Activated T-helper 17 cell treated with anti-CD3 and anti-CD28 coated beads, Interleukin-2, amount 50 U/mL, for 72 hours (primary cell): ENCODE measurements at places on chromosomes 3 and 15. TPM values are rescaled to one million over a fixed set of nuclear protein-coding genes. Genes with fewer than 3 reads are reported as not detected.

Gene GPR27
- 2.5 TPM for total RNA-seq

Gene GPR176
- total RNA-seq, result 0.09 TPM

Gene CCRL2
- total RNA-seq, result 2.1 TPM

- peak; percentile 69 for ATAC-seq
These were observed 15.6 kb downstream of the CHST2 start for GRCh38 chr3:143135150-143135549.

DNA sequence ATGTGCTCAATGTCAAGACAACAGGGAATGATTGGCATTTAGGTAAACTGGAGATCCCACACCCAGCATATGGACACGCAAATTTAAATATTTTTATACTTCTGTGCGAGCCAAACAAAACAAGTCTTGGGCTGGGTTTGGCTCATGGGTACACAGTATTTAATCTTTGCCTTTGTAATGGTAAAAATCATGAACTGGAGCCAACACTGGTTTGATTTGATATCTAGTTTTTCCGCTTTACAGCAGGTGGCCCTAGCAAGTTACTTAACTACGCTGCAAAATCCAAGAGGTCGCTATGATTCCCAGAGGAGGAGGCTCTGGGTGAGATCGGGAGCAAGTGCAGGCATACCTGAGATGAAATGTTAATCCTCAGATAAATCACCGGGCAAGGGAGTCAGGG, 207.9 kb upstream of the SATB1 start:
- no peak for ATAC-seq

GRCh38 chr3:58006661-58007060, 1.6 kb upstream of the FLNB start:
- ATAC-seq, result no peak

DNA sequence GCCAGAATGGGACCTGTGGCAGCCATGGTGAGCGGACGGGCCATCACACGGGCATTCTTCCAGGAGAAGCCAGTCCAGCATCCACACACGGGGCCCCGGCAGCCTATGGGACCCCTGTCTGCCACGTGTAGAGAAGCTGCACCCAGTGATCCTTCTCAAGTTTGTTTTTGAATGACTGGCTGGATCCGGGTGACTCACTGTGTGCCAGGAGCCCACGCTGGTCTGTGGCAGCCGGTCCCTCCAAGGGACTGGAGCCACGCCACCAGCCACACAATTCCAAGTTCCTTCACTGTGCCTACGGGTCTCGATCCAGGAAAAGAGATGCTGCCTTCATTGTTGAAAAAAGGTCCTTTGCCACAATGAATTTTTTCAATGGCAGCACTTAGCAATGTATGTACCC, 58.1 kb downstream of the ATP10A start:
- no peak for ATAC-seq

DNA sequence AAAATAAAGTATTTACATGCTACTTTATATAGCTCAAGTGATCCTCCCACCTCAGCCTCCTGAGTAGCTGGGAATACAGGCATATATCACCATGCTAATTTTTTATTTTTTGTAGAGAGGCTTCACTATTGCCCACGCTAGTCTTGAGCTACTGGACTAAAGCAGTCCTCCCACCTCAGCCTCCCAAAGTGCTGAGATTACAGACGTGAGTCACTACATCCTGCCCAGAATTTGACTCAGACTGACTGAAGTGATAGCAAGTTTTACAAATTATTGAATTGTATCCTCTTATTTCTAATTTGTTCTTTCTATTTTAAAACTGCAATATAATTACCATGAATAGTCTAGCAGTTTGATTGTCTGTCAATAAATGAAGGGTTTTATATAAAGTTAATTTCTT, 210.3 kb upstream of the CGNL1 start:
- ATAC-seq, result peak; percentile 81

DNA sequence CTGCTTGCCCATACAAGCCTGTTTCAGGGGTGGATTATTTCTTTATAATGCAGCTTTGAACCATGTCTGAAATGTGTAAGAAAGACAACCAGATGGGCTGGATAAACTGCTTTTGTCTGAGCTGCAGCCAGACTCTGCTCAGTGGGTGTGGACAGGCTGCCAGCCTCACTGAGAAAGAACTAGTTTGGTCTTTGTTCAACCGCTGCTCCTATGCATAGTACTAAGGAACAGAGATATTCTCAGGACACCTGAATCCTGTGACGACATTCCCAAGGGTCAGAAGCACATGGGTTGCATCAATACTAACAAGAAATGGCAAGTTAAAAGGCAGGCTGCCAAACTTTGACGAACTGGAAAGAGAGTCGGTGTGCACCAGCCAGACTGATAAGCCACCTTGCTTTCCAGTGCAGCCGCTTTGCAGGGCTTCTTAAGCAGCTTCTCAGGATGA, 57.2 kb downstream of the PLD1 start:
- ATAC-seq, result no peak
